ENCODE measurements at places on chromosomes 16 and 17.

DNA sequence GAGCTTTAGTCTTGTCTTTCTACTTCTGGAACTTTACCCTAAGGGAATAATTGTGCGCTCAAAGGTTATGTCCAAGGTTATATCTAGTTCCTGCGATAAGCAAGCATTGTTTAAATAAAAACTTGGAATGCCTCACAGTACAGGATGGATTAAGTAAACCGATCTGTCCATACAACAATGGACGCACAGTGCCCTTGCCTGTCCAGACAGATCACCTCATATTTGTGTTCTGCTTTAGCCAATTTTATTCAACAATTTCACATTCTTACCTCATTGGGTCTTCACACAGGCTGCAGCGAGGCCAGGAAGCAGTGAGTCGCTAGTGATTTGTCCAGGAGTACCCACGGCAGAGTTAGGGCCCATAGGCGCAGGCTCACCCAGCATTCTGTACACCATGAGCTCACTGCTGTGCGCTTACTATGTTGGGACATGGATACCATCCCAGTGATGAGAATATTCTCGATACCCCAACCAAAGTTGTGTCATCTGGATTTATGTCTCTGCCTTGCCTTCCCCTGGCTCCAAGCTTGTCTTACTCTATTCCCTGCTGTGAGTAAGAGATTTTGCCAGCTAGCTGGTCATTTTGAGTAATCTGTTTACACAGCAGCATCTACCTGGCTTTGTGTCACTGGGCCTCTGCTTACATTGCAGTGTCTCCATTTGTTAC lies 39.8 kb downstream of the USP43 start:
- no peak for DNase-seq

DNA sequence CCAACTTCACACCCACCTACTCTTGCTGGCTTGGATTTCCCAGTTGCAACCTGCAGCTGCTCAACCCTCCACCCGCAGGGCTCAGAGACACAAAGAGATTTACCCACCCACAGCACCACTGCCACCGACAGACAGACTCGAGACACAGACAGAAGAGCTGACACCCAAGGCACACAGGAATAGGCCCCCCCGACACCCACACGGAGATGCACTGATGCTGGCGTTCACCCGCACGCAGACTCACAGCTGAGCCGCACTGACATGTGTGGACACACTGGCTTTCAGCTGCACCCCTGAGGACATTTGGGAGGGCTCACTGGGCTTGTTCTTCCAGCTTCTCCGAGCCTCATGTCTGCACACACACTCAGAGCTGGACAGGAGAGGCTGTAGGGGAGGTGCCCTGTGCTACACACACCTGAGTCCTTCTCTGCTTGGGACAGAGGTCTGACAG lies 8.2 kb downstream of the STX1B start:
- DNase-seq, result no peak

DNA sequence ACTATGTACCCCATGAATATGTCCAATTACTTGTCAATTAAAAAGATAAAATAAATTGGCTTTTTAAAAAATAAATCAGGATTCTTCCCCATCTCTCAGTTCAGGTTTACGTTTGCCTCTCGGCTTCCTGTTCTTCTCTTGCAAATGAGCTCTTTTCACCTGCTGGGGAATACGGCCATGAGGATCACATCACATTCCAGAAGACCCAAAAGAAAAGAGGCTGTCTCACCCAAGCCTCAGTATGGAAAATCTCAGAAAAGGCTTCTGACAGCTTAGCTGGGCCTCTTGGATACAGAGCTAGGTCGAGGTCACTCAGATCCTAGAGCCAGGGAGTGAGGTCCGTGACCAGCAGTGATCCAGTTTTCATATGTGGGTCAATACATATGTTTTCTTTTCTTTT lies 171.2 kb upstream of the SDK2 start:
- no peak for DNase-seq

DNA sequence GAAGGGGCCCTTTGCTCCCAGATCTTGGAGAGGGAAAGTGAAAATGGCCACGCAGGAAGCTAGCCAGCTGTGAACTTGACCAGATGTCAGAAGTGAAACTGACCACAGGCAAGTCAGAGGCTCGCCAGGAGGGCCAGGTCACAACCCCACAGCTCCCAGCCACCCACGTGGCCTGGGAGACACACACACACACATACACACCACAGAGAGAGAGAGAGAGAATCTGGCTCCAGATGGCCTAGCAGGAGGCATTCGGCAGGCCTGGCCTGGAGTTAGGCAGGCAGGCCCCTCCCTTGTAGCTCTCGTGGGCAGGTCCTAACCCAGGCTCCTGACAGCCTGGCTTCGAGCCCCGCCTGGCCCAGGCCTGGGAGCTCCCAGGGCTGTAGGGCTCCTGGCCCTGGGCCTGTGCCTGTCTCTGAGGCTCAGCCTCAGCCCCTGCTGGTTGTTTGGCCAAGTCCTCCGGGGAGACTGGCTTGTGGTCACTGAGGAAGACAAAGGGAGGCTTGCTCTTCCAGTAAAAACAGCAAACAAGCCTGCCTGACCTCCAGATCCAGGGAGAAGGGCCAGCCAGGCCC lies 20.2 kb downstream of the NGFR start:
- no peak for DNase-seq
